Muscle of arm (tissue), 14 donors: ENCODE measurements at places on chromosomes 16 and 17. TPM values are rescaled to one million over a fixed set of nuclear protein-coding genes. Genes with fewer than 3 reads are reported as not detected.

GRCh38 chr16:6910301-6910700, 422.3 kb upstream of the RBFOX1 start:
- DNase-seq = no peak

DNA sequence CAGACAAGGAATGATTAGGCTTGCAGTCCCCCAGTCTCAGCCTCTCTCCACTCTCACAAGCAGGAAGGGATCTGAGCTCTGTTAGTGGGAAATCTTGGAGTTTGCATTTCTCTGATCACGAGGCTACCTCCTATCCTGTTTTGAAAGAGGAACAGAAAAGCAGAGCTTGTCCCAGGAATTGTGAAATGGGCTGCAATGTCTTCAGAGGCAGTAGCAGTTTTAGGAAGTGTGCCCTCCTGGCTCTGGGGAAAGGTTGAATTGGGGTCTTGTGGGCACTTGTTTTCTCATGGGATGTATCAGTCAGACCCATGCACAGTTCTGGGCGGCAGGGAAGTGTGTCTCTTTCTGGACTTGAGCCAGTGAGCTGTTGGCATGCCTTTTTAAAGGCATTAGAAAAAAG, 22.8 kb downstream of the NUP85 start:
- no peak for DNase-seq

The TMEM114 gene
- polyA plus RNA-seq = not detected

The ZFPM1 gene
- polyA plus RNA-seq = 2.0 TPM

The KRT39 gene
- 6.1 TPM for polyA plus RNA-seq

The PRAC1 gene
- not detected for polyA plus RNA-seq
